ENCODE measurements at places on chromosomes 3 and 15.

DNA sequence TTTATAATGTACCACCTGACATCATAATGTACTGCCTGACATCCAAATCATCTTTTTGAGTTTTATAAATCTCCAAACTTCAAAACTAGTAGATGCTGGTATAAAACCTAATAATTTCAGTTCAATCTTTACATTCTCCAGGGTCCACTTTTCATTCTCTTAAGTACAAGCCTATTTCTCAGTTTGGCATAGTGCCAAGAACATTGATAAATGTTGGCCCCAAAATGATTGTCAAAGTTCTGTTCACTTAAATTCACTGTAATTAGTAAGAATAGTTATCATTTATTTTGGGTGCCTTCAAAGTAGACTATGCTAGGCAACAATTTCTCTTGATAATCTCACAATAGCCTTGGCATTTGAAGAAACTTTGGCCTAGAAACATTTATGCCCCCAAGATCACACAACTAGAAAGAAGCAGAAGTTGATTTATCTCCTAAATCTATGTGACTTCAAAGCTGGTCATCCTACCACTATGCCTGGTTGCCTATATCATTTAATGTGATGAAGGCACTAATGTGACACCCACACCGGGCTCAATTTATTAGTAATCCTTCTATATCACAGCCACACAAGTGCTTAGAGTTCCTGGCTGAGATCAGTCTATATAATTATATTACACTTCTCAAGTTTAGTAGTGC, 101.7 kb downstream of the ZNF609 start:
- DNase-seq, result no peak

DNA sequence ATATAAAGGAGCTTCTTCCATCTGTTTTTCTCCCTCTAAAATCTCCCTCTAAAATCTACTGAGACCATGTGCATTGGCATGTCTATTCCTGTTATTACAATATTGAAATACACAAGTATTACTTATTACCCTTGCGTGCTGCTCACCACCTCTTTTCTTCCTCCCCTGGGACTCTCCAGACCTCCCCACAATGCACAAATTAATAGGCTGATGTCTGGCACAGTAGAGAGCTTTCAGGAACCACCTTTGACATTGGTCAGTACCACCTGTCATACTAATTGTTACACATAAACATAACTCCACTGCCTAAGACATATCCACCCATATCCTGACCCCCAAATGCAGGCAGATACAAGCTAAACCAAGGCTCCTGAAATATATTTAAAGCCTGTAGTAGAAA, 722.6 kb downstream of the FHIT start:
- no peak for DNase-seq

GRCh38 chr3:30707825-30708224, 101.4 kb downstream of the TGFBR2 start:
- no peak for DNase-seq

DNA sequence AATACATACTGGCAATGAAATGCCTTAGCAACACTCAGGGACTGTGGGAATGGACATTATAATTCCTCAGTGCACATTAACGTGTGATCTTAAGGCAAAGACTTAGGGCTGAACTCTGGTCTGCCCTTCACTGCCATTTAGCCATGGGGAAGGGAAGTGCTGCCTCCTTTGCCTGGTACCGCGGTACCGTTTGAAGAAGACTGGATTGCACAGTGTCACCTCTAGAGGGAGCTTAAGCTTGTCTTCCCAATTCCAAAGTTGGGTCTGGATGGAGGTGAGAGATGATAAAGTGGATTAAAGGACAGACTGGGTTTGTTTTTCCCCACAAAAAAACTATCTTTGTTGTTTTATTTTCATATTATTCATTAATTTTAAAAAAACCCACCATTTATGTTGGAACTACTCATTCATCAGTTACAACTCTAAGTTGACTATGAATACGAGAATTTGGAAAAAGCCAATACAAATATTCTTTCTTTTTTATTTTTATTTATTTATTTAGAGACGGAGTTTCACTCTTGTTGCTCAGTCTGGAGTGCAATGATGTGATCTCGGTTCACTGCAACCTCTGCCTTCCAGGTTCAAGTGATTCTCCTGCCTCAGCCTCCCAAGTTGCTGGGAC, 60.0 kb upstream of the SYN2 start:
- DNase-seq, result no peak

- no peak for DNase-seq
Observed at GRCh38 chr3:175179055-175179454, 319.9 kb downstream of the NAALADL2 start.

DNA sequence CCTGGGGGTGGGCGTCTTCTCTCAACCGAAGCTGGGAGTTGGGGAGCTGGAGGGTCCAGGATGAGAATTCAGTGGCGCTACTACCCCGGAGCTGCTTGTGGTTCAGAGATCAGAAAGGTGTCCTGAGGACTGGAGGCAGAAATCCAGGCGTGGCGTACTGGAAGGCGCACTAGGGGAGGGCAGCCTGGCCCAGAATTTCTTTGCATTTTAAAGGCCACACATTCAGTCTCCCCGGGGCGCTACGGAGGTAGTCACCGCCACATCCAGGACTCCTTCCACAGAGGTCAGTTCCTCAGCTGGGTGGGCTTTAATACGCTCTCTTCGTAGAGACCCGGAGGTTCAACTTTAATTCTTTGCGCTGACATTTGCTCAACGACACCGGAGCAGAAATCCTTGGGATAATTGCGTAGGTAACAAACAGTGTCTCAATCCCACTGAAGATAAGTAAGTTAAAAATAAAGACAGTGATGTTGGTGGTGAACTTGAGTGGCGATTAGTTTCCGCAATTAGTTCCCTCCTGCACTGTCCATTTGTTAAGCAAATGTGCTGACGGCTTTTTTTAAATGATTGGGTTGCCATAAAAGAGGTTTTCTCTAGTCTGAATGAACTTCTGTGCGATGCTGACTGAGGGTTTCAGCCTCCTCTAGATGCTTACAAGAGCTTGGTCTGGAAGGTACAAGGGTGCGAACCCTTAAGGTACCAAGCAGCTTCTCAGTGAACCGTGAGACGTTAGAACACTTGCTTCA, 535 bp downstream of the MCTP2 start:
- no peak for DNase-seq

DNA sequence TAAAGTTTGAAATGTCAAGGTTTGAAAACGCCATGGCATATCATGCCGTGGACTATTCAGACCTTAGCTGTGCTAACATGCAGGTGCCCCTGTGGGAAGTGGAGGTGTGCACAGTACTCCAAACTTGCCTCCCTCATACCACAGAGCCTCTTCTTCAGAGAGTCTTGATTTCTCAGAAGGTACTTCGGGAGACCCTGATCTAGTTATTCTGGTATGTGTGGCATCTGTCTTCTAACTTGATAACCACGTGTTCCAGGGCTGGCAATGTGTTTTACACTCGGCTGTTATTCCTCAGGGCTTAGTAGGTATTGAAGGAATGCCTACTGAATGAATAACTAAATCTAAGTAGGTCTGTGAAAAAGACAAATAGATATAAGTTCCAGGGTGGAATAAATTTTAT, 309.9 kb downstream of the CLSTN2 start:
- no peak for DNase-seq

- DNase-seq, result peak; percentile 48
Observed at GRCh38 chr3:39150803-39151631, 2.4 kb downstream of the CSRNP1 start.

DNA sequence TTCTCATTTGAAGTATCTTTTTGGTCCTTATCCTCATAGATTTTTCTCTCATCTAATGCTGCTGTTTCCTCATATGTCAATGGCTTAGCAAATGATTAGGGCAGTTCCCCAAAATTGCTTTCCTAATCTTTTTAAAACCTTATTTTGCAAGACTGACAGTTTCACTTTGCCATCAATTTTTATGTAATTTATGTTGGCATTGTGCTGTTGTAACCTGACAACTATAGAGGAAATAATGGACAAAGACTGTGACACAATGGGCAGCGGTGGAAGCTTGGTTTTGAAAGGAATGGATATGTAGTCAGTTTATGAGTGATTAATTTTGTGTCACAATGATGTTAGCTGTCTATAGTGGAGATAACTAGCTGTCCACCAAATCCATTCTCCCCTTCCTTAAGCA, 10.6 kb upstream of the SH3BP5 start:
- no peak for DNase-seq

- DNase-seq, result no peak
Observed at GRCh38 chr3:34856081-34856947, 783.0 kb upstream of the ARPP21 start.

DNA sequence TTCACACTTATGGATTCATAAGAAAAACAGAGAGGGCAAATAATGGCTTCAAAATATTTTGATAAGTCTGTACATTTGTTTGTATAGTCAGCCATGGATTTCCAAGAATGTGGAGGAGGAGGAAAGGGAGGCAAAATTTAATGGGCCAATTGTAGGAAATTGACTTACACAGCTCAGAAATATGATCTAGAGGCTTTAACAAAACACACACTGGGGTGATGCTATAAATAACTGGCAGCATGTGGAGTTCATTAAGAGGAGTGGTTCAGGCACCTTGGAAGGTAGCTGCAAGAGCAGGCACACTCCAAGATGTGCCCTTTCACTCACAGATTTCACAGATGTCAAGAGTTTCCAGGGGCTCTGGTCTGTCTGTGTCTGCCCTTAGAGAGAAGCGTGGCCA, 193.4 kb upstream of the RASGRP1 start:
- no peak for DNase-seq

DNA sequence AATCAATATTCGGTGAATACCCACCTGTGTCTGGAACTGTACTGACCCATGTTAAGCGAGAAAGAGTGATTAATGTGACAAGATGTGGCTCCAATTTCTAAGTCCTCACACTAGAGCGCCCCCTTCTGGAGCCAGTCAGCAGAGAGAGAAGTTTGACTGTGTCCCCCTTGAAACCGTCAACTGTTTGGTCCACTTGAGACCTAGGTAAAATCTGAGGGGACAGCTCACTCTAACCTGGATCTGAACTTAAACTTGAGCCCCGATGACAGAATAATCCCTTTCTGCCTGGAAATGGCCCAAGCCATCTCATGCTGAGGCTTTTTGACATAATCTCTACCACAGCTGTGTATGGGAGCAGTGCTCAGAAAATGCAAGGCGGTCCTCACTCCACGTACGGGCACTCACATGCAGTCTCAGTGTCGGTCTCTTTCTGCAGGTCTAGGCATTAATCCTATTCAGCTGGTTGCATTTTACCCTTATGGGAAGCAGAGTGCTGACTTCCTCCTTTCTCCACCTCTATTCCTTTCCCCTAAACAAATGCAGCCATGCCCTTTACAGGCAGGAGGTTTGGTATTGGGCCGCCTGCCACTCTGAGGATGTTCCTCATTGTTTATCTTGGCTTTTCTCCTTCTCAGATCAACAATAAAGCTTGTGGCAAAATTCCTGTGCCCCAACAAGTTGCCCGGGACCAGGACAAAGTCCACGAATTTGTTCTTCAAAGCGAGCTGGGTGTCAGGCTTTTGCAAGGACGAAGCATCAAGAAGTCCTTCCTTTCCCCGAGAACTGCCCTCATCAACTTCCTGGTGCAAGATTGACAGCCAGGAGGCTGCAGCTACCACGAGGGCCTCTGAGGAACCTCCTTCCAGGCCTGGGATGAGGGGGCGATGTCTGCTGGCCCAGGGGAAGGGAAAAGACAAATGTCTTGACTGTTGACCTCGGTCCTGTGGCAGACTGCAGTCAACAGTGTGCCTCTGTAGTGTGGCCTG, 47.5 kb upstream of the LIMD1 start:
- no peak for DNase-seq

DNA sequence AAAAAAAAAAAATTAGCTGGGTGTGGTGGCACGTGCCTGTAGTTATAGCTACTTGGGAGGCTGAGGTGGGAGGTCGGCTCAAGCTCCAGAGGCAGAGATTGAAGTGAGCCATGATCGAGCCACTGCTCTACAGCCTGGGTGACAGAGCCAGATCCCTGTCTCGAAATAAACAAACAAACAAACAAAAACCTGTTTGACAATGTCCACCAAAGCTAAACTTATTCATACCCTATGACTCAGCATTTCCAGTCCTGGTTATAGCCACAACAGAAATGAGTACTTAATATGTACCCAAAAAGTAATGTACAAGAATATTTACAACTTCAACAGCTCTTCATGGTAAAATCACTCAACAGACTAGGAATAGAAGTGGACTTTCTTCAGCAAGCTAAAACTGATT, 31.1 kb downstream of the SERP1 start:
- no peak for DNase-seq

GRCh38 chr3:36372534-36372935, 7.8 kb upstream of the STAC start:
- no peak for DNase-seq

DNA sequence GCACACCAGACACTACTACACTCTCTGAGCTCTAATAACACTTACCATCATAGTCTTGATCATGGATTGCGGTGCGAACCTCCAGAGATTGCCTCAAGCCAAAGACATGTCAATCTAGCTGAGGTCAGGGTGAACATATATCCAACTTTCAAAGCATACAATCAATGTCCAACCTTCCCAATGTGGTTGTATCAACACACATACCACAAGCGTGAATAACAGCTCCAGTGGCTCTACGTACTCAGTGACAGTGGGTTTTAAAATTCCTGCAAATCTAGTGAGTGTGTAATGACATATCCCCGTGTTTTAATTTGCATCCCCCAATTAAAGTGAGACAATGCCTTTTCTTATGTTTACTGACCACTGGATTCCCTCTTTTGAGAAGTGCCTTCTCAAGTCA, 29.6 kb downstream of the SFMBT1 start:
- no peak for DNase-seq

DNA sequence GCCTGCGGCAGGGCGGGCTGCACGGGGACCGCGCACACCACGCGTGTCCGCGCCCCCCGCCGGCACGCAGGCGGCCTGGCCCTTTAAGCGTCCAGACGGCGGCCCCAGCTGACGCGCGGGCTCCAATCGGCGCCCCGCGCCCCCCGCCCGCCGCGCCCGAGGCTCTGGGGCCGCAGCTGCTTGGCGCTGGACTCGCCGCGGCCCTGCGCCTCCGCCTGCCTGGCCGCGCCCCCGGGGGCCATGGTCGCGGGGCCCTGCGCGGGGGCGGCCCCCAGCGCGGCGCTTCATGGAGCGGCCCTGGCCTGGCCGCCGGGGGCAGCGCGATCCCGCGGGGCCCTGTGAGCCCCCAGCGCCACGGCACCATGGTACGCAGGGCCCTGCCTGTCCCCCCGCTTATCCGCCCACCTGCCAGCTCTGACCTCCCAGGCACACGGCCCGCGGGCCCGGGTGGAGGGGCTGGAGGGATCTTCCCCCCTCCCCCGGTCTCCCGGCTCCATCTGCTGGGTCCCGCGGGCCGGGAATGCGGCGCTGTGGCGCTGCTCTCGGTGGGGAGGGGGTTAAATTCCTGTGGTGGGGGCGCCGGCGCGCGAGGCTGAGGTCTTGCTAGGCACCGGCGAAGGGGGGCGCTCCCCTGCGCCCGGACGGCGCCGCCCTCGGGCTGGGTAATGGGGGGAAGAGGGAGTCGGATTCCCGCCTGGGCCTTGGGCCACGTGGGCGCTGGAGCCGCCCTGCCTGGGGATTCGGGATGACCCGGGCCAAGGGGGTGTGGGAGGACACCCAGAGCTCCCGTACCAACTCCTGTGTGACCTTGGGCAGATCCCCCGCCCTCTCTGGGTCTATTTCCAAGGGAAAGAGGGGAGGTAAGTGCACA, 1.1 kb downstream of the ZBTB47 start:
- no peak for DNase-seq

GRCh38 chr15:95365511-95366107, 964.9 kb upstream of the NR2F2 start:
- no peak for DNase-seq

Measured in CD4-positive, alpha-beta T cell treated with Interleukin-4 for 4 hours (primary cell).